ENCODE measurements at places on chromosomes 1 and 21.

DNA sequence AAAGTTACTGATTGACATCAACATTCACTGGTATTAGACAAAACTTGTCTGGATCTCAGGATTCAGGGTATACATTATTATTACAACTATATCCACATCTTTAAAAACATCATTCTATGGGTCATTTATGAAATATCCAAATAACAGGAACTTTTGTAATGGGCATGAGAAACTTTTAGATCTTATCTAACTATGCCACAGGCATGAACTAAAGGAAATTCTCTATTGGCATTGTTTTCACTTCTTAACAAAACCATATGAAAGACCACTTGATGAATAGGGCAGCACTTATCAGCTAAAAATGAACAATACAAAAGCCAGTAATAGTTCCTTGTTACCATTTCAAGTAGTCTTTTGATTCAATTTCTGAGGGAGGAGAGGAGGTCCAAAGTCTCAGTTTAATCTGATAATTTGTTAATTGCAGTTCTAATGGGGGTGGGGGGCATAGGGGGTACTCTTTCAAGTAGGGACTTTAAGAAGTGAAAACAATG is 30.8 kb upstream of the CPLANE2 start:
- DNase-seq = no peak

DNA sequence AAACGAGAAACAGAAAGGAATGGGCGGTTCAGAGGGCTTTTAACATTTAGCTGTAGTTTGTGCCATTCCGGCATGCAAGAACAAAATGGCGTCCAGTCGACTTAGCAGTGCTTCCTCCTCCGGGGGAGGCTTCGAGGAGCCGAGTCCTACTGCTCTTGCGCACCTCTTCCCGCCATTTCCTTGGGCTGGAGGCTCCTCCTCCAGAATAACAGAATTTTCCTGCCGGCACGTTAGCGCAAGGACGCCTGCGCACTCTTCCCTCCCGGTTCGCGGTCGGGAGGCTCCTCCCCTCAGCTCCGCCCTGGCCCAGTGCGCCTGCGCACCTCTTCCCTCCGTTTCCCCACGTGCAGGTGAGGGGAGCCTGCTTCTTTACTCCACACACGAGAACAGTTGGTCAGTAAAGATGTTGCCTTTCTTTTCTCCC is 1.0 kb downstream of the DMRTB1 start:
- no peak for DNase-seq

DNA sequence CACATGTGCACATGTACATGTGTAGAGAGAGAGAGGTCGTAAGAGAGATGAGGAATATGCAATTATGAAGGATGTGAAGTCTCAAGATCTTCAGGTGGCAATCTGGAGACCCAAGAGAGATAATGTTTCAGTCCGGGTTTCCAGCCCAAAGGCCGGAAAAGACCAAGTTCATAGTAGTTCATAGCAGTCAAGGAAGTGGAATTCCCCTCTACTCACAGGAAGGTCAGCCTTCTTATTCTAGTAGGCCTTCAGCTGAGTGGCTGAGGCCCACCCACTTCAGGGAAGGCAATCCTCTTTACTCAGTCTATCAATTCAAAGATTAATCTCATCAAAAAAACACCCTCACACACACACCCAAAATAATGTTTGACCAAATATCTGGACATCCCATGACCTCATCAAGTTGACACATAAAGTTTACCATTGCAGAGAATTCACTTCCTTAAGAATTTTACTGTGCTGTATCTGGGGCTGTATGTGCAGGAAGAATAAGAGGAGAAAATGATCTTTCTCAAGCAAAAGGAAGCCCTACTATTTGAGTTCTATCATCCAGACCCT is 114.6 kb downstream of the TNFSF18 start:
- DNase-seq = no peak

GRCh38 chr1:89723144-89723543 is 90.2 kb downstream of the LRRC8C start:
- DNase-seq = no peak

DNA sequence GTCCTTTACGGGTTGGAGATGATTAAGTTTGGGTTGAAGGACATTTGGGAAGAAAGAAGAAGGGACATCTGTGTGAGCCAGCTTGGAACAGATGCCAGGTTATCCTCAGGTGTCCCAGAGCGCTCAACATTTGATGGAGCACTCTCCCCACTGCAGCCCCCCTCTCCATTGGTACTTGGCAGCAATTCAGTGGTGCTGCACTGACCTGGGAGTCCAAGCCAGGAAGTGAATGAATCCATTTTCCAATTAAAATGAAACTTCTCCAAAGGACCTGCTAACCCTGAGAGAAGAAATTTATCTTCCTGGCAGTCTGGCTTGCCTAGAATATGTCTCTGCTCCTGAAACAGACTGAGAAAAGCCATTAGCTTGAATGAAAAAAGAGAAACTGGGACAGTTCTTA is 67.1 kb downstream of the FGGY start:
- no peak for DNase-seq

DNA sequence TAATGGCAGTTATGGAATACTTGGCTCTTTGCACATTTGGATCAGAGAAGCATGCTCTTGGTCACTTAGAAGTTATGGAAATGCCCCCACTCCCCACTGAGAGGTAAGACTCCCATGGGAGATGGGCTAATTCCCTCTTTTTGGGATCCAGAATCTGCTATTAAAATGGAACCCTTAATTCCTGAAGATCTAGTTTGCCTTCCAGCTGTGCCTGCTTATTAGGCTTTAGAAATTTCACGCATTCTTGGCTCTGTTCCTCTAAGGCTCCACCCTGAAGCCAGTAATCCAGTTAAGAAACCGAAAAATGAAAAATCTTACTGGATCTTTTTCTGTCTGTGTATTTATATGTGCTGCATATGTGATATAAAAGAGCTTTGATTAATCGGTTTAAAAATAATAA is 76.7 kb downstream of the USH2A start:
- no peak for DNase-seq

GRCh38 chr1:181545395-181545794 is 62.1 kb downstream of the CACNA1E start:
- no peak for DNase-seq

GRCh38 chr1:201272799-201273198 is 10.5 kb upstream of the PKP1 start:
- DNase-seq = no peak

DNA sequence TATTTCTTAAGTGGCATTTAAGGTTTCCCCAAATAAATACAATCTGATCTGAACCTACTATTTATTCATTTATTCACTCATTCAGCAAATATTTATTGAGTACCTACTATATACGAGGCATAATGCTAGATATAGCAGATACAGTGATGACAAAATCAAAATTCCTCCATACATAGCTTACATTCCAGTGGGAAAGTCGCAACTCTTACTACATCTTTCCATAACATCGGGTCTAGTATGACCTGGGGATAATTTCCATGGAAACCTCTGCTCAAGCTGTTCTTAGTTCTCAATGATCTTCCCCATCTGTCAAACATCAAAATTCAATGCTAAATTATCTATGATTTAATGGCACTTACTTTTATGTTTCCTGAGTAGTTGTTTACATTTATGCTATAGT is 70.8 kb upstream of the PRKACB start:
- DNase-seq = no peak

GRCh38 chr1:189941922-189942321 is 535.7 kb downstream of the BRINP3 start:
- no peak for DNase-seq
